ENCODE measurements at places on chromosomes 6 and 20.

GRCh38 chr6:126337323-126337722, 2.6 kb upstream of the CENPW start:
- no peak for DNase-seq

- no peak for DNase-seq
Observed at GRCh38 chr6:150243620-150244314, 100.9 kb downstream of the PPP1R14C start.

DNA sequence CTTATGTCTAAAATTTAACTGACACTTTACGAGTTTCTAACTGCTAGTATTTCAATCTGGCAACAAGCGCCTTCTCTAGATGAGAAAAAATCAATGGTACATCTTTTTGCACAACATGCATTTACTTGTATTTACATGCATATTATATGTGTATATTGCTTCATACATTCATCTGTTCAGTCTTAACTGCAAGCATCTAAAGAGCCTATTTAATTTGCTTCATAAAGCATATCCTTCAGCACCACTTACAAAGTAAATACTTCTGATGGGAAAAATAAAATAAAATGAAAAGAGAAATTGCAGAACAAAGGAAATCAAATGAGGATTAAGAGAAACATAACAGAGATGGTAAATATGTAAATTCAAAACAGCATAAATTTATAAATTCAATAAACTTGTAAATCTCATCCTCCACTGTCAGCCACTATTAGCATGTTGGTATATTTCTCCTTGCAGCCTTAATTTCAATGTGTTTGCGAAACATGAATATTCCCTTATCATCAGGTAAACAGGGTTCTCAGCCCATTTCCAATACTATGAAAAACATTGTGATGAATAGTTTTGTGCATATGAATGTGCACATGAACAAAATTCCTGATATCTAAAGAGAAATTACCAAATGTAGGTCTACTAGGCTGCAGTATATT, 332.5 kb upstream of the RUNX2 start:
- no peak for DNase-seq

DNA sequence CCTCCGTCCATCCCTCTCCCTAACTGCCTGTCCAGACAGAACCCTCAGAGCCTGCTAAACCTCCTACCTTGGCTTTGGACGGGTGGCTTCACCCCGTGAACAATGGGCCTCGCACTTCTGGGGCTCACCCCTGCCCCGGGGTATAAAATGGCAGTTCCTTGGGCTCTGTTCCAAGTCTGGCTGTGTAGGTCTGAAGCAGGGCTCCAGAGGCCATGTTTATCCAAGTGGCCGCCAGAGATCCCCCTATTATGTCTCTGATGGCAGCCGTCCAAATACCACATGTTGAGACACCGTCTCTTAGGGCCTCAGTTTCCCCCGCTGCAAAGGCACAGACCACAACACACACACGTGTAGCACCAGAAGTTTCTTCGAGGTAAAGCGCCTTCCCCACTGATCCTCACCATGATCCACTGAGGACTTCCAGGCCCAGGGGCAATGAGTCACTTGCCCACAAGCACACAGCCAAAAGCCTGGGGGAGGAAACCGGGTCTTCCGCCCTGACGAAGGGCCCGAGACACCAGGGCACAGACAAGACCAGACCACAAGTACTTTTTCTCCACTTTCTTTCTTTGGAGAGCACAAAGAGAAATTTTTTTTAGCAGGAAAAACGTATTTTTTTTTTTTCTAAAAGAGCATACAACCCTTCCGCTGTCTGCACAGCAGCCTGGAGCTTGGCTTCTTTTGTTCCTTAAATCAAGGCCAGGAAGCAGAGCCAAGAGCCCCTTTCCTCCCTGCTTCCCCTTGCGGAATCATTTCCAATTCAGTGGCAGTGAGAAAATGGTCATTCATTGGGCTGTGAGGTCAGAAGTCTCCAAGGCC, 11.8 kb downstream of the CPNE5 start:
- no peak for DNase-seq

DNA sequence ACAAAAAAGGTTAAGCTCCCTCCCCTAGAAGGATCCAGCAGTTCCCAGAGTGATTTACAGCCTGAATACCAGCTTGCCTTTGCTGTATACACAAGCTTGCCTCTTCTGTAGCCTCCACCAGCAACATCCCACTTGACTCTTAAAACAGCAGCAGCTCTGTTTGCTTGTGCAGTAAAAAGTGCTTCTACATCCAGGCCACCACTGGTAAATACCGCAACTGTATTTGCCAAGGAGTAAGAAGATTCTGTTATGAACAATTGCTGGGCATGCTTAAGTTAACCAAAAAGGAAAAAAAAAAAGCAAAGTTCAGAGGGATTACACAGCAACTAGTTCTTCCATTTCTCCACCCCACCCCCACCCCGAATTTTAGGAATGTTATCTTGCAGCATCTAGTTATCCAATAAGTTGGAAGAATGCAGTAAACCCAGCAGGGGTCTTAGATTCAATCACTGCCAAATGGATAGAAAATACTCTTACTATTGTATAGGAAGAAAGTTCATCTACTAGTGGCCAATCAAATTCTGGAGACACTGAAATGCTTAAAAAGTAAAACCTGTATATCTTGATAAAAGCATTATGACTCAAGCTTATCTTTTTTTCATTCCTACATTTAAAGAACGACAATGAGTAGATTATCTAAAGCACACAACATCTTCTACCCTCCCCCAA, 4.8 kb downstream of the SALL4 start:
- DNase-seq: no peak

DNA sequence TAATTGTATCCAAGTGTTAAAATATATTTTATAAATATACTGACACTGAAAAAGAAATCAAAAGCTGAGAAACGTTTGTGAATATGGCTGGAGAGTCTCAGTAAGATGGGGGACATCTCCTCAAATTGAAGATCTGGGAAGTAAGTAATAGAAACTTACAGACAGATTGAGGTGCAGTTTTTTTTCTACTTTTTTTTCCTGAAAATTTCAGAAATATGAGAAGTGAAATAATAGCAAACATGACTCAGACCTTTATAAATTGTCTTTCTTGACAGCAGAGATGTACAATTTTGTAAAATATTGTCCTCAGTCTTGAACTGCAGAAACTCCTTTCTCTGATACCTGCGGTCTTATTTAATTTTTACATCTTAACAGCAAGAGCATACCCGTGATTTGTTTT, 347.1 kb downstream of the UTRN start:
- no peak for DNase-seq

DNA sequence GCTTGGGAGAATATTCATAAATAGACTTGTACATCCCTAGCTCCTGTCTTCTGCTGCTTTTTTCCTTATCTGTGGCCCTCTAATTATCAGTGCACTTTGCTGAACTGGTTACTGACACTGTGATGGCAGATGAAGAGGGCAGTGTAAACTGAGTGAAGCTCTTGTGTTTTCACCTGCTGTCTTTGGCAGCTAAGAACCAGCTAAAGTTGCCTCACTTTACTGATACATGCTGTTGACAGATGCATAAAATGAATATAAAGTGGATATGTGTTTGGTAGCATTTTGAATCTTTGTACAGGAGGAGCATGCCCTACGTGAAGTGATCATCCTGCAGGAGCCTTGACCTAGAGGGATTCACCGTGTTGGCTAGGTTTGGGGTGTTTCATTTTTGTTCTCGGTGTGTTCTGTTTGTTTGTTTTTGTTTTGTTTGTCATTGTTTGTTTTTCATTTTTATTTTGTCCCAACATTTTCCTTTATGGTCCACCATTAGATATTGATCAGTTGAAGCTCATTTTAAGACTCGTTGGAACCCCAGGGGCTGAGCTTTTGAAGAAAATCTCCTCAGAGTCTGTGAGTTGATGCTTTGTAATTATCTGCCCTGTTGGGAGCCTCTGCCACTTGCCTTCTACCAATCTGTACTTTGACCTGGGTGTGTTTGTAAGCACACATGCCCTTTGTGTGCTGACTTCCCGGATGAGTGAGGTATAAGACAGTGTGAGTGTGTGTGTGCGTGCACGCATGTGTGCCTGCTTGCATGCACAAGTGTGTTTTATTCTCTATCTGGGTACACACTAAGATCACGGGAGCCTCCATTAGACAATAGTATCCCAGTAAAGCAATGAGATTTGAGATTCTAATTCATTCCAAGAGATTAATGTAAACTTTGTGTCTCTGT, 34.6 kb upstream of the MAPK13 start:
- DNase-seq: no peak

- no peak for DNase-seq
Observed at GRCh38 chr6:138605958-138606357, 106.7 kb upstream of the NHSL1 start.

- DNase-seq: no peak
Observed at GRCh38 chr6:113304116-113304515, 553.0 kb upstream of the MARCKS start.

DNA sequence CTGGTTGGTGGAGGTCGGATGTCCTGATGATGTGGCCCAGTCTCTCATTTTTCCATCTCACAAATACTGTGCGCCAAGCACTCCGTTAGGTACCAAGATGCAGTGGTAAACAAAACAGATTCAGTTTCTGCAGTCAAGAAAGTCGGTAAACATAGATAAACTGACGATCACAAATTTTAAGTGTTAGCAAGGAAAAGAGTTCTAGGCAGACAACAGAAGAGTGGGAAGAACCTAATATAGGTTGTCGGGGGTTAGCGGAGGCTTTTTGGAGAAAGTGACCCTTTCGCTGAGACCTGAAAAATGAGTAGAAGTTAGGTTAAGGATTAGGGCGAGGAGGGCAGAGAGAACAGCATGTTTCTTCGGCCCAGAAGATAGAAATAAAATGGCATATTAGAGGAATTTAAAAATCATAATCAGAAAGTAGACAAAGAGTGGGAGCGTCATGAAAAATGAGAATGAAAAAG, 514 bp downstream of the ORC3 start:
- DNase-seq: no peak

- DNase-seq: no peak
Observed at GRCh38 chr6:129686941-129687627, 22.9 kb downstream of the ARHGAP18 start.

DNA sequence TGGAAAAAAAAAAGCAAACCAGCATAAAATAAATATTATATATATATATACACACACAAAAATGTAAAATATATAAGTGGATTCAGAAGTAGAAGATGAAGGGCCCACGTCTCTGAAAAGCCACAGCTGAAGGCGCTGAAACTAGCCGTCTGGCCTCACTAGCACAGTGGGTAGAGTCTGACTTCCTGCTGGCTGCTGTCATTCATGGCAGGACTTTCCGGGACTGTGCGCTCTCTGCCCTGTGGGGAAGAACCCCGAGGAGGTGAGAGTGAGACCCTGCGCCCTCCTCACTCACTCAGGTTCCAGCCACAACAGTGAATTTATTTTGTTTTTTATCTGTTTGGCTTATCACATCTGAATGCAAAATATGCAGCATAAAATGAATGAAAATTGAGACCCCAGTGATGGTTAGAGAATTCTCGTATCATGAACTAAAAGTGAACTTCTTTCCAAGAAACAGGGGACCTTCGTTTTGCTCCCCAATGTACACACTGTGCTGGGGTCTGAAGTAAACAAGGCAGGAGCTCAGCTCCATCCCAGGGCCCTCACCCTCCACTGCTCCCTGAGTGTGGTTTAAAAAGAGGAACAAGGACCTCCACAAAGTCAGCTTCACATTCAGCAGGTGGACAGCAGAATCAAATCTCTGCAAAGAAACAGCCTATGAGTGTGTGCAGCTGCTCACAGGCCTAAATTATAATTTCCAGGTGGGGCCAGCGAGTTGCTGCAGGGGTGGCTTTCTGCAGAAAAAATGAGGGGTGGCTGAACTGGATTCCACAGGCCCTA, 1.3 kb upstream of the RAMACL start:
- DNase-seq: no peak

DNA sequence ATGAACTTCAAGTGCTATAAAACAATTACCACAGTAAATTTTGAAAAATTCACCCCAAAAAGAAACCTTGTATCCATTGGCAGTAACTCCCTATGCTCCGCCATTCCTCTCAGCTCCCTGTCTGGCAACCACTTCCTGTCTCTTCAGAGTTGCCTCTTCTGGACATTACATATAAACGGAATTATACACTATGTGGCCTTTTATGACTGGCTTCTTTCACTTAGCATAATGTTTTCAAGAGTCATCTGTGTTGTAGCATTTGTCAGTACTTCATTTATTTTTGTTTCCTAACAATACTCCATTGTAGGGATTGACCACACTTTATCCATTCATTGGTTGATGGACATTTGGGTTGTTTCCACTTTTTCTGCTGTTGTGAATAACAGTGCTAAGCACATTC, 50.1 kb downstream of the CEP43 start:
- no peak for DNase-seq

GRCh38 chr6:112289038-112289566, 34.7 kb upstream of the LAMA4 start:
- peak; percentile 83 for DNase-seq

- DNase-seq: peak; percentile 45
Observed at GRCh38 chr6:128600397-128600951, 80.1 kb upstream of the PTPRK start.

- DNase-seq: no peak
Observed at GRCh38 chr20:38123021-38123587, 42.0 kb downstream of the TGM2 start.

GRCh38 chr20:37365760-37366638, 20.1 kb downstream of the SRC start:
- no peak for DNase-seq

DNA sequence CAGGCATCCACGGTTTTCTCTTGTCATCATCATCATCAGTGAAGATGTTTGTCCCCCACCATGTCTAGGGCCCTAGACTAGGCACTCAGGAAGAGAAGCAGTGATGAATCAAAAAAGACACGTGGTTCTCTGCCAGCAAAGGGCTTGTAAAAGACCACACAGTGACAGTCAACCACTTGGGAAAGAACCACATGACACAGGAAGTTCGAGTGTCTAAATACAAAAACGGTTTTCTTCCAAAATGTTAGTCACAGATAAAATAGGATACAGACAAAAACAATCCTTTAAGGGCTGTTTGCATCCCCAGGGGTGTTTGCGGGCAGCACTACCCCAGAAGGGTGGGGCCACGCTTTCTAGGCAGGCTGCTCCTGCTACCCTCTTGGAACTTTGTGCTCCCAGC, 356.8 kb upstream of the AGPAT4 start:
- no peak for DNase-seq

DNA sequence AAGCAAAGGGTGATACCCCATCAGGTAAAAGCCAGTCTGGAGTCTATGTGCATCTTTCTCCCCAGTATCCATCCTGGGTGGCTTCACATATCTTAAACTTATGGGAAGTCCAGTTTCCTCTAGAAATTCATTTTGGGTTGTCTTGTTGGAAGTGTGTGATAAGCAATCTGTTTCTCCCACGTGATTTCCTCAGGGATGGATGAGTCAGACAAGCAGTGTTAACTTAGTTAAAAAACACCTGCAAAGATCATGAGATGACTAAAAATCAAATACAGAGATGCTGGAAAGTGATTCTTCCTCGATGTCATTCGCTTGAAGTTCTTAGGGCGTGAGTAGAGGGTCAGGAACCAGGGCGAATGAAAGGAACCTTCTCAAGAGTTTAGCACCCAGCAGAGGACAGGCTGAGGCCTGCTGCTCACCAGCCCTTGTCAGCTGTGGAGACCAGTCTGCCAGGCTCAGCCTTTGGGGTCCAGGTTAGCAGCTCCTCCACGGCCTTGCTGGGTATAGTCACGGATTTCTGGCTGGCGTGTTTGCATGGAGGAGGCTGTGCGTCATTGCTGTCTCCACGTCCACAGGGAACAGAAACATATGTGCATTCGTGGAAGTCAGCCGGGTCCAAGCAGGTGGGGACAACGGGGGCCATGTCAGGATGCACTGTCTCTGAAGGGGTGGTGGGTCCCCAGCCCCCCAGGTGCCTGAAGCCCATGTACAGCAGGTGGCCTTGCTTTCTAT, 2.8 kb upstream of the PNPLA1 start:
- DNase-seq: no peak
